ENCODE measurements at places on chromosomes 3 and 15. TPM values are rescaled to one million over a fixed set of nuclear protein-coding genes. Genes with fewer than 3 reads are reported as not detected.

GRCh38 chr3:57911593-57911992, 96.6 kb upstream of the FLNB start:
- no peak for DNase-seq

GRCh38 chr3:7646851-7647250, 785.9 kb downstream of the GRM7 start:
- peak; percentile 18 for DNase-seq

GRCh38 chr3:2614578-2614977, 495.6 kb downstream of the IL5RA start:
- DNase-seq, result no peak

DNA sequence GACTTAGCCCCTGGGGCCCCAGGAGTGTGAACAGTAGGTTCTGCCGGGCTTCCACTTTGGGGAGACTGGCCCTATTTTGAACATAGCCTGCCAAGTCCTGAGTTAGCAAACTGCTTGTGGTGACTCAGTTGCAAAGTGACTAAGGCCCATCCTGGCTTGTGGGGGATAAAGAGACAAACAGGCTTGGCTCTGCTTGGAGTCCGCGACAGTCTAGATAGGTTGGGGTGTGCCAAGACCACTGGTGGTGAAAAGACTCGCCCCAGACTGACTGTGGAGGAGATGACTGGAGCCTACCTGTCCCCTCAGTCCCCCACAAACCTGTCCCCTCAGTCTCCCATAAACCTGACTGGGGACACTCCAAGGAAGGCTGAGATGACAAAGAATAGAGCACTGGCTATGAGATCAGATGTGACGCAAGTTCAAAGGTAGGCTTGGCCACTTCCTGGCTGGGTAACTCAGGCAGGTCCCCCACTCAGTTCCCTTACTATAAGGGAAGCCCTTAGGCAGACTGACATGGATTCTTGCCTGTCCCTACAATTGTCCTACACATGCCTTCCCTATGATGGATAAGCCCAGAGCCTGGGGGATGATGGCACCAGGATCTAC, 4.3 kb downstream of the DNASE1L3 start:
- DNase-seq, result no peak

GRCh38 chr15:39320886-39321285, 260.0 kb upstream of the THBS1 start:
- no peak for DNase-seq

DNA sequence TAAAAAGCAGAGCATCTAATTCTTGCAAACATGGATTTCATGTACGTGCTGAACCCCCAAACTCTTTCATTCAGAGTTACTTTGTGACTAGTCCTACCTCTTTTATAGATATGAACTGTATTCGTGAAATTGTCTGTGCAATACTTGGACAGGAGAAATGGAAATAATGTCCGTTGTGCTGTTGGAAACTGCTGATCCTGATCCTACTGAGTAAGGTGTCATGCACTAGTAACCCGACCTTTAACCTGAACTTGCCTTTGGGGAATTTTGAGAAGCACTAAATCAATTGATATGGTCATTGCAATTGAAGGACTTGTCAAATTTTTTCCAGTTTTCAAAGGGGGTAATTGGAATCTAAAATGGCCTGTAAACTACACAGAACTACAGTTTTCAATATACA, 856.4 kb downstream of the ROBO1 start:
- DNase-seq, result no peak

DNA sequence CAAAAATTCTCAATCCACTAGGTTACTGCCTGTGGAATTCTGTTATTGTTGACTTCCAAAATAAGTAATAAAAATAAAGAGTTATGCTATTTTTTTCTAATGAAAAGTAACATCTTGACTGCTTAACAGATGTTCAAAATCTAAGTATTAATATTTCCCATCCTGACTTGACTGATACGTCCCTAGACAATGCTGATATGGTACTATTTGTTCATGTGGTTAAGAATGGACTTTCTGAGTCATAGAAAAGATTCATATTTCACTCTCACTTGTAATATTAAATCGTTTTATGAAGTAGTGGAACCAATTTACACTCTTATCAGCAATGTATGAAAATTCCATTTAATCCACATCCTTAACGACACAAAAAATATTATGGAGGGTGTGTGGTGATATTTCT, 104.8 kb upstream of the PLSCR5 start:
- DNase-seq, result no peak

- DNase-seq, result peak; percentile 42
These were observed 1.2 kb upstream of the ADCY5 start for GRCh38 chr3:123449997-123450604.

DNA sequence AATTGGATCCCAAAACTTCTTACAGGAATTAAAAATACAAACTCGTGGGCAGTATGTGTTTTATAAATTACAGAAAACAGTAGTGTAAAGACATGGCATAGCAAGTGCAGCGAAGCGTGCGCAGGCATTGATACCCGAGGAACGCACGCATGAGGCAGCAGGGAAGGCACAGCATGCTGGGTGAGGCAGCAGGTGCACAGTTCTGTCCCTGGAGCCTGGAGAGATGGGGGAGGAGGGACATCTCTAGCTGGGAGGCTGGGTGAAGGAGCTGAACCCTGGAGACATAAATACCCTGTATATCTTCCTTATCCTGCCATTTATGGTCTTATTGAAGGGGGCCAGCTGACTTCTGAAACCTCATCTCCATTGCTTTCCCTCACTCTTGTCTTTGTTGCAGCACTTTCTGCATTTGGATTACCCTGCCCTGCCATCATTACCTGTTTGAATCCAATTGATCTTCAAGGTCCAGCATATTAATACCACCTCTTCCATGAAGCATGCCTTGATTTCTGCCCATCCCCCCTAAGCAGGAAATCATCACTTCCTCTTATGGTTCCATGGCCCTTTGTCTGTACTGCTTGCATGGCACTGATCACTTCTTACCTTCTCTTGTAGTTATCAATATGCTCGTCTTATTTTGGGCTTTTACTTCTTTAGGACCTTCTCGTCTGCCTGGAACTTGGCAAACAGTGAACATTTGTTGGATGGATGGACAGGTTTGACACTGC, 20.5 kb downstream of the LPP start:
- DNase-seq, result no peak

GRCh38 chr15:78938658-78939488, 6.0 kb downstream of the CTSH start:
- no peak for DNase-seq

GRCh38 chr15:70248116-70249025, 150.7 kb upstream of the TLE3 start:
- no peak for DNase-seq

- DNase-seq, result no peak
These were observed 247.5 kb upstream of the GOLIM4 start for GRCh38 chr3:168342946-168343850.

GRCh38 chr3:5017925-5018531, 38.8 kb downstream of the BHLHE40 start:
- DNase-seq, result peak; percentile 89

DNA sequence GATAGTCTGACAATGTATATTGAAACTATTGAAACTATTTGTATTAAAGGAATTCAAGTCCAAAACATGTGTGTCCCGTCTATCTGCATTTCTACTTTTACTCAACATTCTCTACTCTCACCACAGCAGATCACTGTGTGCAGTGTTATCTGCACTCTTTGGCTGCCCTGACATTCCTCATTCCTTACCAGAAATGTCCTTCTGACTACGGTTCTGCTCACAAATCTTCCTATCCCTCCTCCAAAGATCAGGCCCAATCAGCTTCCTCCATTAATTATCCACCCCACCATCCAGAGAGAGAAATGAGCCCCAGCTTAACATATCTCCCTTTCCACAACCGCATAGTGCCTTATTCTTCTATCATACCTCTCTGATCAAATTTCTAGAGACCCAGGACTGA, 94.7 kb downstream of the TBL1XR1 start:
- no peak for DNase-seq

DNA sequence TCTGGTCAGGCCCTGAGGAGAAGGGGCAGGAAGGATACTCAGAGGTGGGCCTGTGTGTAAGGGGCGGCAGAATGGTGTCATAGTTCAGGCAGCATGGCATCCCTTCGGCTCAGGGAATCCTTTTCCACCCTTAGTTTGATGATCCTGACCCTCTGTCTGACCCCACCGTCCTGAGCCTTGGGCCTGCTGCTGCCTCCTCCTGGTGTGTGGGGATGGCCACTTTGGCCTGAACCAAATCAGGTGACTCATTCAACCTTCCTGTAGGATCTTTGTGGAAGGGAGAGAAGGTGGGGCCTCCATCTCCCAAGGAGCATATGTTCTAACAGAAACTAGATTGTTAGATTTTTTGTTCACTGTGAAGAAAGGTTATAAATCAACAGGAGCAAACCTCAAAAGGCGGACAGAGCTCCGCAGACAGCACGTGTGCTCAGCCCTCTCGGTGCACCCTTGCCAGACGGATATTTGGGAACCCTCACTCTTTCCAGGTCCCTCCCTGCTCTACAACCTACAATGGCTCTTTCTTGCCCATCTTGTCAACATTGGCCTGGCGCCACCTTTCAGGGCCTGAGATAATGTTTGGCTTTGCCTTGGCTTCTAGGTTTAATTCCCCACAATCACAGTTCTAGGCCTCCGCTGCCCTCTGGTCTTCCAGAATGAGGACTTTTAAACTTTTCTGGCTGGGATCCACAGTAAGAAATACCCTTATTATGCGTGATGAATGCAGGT, 21.7 kb downstream of the THSD4 start:
- DNase-seq, result peak; percentile 60

GRCh38 chr3:78879295-78879860, 888.4 kb downstream of the ROBO1 start:
- DNase-seq, result no peak

GRCh38 chr3:141875893-141876380, 506 bp upstream of the ATP1B3 start:
- peak; percentile 76 for DNase-seq

GRCh38 chr15:27662892-27663291, 436.2 kb downstream of the OCA2 start:
- DNase-seq, result no peak

- no peak for DNase-seq
These were observed 942.1 kb downstream of the AGBL1 start for GRCh38 chr15:87021751-87022150.

DNA sequence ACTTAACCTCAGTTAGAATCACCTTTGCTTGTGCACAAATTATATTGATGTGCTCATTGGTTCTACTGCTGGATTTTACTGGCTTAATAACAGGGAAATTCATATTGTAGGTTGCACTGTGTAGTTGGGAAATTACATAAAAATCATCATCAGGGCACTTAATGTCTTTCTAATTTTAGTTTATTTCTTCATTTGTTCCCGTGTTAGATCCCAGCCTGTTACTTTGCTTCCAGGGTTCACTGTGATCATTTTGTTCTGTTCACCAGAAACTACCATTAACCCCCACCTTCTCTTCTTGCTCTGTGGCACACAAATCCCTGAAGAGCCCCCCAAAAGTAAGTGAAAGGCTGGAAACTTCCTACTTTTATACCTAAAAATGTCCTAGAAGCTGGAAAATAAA, 80.4 kb downstream of the RARB start:
- DNase-seq, result no peak

DNA sequence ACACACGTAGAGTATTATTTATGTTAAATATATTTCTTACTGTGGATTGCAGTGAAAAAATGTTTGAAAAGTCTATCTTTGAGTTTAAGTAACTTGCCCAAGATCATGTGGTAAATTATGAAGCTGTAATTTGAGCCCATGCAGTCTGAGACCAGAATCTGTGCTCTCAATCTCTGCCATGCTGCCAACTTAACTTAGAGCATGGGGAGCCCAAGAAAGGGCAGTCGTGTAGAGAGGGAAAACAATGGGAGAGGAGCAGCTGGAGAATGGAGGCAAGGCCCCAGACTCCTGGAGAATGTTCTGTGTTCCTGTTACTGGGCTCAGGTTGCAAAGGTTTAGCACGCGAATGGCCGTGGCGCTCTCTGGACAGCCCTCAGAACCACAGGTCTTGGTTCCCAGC, 311.6 kb upstream of the RASGRP1 start:
- DNase-seq, result no peak

DNA sequence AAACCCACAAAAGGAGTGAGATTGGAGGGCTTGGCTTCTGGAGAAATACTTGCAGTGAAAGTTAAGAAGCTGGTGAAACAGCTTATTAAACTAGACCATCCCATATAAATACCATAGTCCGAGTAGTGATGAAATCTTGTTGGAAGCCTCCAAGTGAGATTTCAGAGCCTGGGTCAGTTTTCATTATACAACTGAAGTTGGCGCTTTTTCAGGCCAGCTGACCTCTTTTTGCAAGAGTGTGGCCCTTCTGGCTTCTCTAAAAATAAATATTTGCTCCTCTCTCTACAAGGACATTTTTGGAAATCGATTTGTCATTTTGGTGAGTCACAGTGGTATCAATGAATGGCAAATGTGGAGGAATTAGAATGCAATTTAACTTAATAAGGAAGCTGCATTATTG, 51.2 kb upstream of the THRB start:
- DNase-seq, result peak; percentile 49

DNA sequence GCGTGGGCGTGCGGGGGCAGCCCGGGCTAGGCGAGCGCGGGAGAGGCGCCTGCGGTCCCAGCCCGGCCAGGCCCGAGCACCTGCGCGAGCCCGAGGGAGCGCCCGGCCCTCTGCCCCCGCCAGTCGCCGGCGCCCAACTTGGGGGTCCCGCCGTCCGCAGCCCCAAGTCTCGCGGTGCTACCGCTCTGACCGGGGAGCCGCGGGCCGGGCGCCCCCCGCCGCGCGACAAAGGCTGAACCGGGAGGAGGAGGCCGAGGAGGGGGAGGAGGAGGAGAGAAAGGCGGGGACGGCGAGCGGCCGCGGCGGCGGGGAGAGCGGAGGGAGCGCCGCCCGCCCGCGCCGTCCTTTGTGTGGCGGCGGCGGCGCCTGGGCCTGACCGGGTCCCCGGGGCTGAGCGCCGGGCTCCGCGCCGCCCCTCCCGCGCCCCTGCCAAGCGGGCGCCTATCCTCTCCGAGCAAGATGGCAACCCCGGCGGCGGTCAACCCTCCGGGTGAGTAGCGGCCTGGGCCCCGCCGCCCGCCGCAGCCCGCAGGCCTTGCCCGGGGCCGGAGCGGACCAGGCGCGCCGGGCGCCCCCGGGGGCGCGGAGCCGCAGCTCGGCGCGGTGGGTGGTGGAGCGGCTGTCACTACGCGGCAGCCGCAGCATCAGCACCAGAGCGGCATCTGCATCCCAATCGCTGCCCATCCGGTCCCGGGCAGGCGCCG, at the start of gene ARNT2:
TSS of gene ARNT2 (plus strand) at position 326 of the 704 bp plus-strand sequence. CDS start at position 460, 134 bp downstream.
- peak; percentile 42 for DNase-seq

DNA sequence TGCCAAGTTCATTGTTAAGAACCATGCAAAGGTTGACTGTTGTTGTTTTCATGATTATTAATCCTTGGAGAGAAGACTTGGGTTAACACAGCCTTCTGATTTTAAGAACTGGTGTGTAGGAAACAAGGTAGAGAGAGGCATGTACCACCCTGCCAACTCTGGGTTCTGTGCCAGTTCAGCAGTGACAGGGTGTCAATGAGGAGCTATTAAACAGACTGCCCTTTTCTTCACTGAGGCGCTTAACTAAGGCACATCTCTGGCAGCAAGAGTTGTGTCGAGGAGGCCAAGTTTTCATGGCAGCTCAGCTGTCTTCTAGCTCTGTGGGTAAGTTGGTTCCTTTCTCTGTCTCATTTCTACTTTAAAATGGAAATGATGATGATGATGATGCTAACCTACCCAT, 117.6 kb downstream of the FEZF2 start:
- DNase-seq, result peak; percentile 44

Gene PRICKLE2
- 21.0 TPM for total RNA-seq

Gene HRH1
- total RNA-seq, result 3.5 TPM

Gene RBP2
- total RNA-seq, result not detected

Gene MCTP2
- total RNA-seq, result 2.3 TPM

Gene EXD1
- total RNA-seq, result not detected

Gene ABHD5
- 27.9 TPM for total RNA-seq

Gene FOXL2
- total RNA-seq, result not detected

Gene TEX55
- not detected for total RNA-seq

Gene PLAAT1
- total RNA-seq, result 5.9 TPM

Gene SLC28A2
- total RNA-seq, result not detected

Gene IL16
- 10.1 TPM for total RNA-seq

Gene GPR62
- total RNA-seq, result not detected

All from left cardiac atrium (tissue), 4 donors.